ENCODE measurements at places on chromosomes 3 and 15. TPM values are rescaled to one million over a fixed set of nuclear protein-coding genes. Genes with fewer than 3 reads are reported as not detected.
A peak's percentile ranks its signal among the peaks of the same experiment; 100 is the strongest.

DNA sequence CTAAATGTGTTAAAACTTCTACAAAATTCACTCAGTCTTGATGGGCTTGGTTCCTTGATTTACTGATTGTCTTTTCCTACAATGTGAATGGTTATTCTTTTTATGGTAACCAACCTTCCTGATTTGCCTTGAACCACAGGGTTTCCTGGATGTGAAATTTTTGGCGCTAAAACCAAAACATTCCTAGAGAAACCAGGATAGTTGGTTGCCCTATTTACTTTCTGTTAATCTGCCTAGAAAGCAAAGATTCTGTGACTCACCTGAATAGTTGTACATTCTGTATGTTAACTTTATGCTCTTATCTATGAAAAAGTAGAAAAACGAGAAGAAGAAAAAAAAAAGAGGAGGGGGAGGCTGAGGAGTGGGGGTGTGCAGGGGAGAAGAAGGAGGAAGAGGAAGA, 23.2 kb upstream of the RBP2 start:
- DNase-seq = no peak

Gene RHCG
- total RNA-seq = not detected

Gene IL1RAP
- total RNA-seq = 4.1 TPM

DNA sequence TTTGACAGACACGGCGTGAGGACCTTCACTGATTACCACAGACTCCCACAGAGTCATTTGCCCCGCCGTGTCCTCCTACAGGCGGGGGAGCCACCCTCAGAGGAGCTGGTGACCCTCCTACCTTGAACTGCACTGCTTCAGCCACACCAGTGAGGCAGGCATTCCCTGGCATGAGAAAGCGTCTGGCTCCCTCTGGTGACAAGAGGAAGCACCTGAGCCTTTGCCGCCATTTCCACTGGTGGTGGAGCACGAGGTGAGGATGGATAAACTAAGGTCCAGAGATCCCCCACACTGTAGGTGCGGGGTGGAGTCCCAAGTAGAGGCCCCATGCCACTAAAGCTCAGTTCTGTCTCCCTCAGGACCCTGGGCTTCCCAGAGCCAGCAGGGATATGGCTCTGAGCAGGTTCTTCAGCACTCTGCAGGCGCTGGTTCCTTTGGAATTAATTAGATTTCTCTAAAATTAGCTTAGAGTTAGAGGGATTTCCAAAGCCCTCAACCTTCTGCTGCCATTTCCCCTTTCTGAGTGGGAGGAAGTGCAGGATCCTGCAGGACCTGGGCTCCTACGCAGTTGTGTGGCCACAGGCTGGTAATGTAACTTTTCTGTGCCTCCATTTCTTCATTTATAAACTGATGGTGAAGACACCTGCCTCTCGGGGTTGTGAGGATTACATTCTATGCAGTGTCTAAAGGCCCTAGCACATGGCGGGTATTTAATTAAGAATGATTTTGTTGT, 224.0 kb downstream of the SLCO3A1 start:
- DNase-seq = peak; percentile 23

- no peak for DNase-seq
These were observed 155.3 kb downstream of the TBL1XR1 start for GRCh38 chr3:177041730-177042551.

DNA sequence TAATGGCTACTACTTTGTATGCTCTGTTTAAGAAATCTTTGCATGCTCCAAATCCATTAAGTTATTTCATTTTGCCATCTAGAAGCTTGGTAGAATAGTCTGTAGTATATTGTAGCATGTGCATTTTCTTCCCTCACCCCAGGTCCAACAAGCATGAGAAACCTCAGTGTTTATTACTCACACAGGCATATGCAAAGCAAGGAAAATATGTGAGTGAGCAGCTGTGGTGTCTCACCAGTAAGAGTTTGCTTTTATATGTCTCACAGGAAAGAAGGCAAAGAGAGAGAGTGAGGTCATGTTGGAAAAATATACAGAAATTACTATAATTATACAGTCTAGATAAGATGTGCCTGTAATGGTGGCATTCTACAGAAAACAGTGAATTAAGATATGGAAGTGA, 312.5 kb downstream of the C3orf38 start:
- no peak for DNase-seq

DNA sequence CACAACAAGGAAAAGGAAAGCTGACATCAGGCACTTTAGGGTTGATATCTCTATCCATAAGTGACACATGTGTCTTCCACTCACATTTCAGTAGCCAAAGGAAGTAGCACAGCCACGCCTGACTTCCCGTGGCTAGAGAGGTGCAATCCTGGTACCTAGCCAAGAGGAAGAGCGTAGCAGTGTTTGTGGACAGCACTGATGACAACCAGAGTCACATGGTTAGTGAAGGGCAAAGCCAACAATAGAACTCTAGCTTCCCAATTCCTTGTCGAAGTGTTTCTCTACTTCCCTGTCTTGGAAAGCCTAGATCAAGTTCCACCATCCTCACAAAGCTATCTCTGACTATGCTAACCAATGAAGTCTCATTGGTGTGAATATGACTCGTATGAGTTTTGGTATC, 189.2 kb downstream of the RSL24D1 start:
- peak; percentile 47 for DNase-seq

Gene P4HTM
- 90.9 TPM for total RNA-seq

DNA sequence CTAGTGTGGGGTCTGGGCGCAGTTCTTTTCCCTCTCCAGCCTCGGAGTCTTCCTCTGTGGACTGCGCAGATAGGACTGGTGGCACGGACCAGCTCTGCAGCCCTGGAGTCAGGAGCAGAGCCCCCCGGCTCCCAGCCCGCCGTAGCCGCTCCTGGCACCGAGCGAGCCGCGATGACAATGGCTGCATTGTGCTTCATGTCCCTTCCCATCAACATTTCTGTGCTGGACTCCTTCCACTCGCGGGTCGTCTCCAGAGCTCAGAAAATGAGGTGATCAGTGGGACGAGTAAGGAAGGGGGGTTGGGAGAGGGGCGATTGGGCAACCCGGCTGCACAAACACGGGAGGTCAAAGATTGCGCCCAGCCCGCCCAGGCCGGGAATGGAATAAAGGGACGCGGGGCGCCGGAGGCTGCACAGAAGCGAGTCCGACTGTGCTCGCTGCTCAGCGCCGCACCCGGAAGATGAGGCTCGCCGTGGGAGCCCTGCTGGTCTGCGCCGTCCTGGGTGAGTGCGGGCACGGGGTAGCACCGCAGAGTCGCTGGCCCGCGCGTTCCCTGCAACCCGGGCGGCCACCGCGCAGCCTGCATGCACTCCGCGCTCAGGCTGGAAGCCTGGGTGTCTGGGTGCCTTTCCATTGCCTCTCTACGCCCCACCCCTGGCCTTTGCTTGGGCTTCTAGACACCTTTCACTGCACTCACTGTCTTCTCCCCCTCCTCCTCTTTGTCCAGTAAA, at the start of gene TF:
TSS of gene TF (plus strand) at position 413 of the 731 bp plus-strand sequence. CDS start at position 461, 48 bp downstream.
- no peak for DNase-seq

Gene PROS1
- 9.3 TPM for total RNA-seq

- DNase-seq = no peak
These were observed 58.5 kb upstream of the RAP2B start for GRCh38 chr3:153103406-153103945.

DNA sequence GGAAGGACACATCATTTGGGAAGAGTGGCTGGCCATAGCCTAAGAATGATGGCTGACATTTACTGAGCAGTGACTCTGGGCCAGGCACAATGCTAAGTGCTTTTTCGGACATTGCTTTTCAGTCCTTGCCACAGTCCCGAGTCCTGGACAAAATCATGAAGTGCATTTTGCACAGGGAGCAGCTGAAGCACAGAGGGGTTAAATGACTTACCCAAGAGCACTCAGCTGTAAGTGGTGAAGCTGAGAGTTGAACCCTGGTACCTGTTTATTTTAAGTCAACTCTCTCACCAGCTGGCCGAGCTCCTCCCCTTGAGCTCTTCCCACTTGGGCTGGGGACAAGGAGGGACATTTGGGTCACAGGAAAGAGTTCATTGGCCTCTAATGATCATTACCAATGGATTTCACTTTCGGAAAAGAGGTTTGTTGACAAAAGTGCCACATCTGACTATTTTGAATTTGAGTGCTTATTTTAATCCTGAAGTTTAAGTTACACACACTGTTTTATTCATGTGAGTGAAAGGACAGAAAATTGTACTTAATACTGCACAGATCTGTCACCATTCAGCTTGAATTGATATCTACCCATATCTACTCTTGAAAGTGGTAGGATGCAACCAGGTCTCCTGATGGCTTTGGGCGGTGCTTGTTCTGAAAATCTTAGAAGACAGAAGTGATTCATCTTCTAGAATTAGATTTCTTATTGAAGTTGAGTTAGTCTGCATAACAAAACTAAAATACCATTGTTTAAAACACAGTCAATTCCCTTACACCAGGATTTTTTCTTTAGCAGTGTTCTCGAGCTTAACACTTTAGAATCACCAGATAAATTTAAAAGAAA, 368.7 kb upstream of the PROK2 start:
- no peak for DNase-seq

Gene AADACL2
- total RNA-seq = 1.3 TPM

Gene PXK
- total RNA-seq = 73.4 TPM

GRCh38 chr3:72397586-72397985, 450.7 kb downstream of the SHQ1 start:
- DNase-seq = no peak

Gene RPP14
- 9.9 TPM for total RNA-seq

Gene CCDC9B
- total RNA-seq = 14.4 TPM

DNA sequence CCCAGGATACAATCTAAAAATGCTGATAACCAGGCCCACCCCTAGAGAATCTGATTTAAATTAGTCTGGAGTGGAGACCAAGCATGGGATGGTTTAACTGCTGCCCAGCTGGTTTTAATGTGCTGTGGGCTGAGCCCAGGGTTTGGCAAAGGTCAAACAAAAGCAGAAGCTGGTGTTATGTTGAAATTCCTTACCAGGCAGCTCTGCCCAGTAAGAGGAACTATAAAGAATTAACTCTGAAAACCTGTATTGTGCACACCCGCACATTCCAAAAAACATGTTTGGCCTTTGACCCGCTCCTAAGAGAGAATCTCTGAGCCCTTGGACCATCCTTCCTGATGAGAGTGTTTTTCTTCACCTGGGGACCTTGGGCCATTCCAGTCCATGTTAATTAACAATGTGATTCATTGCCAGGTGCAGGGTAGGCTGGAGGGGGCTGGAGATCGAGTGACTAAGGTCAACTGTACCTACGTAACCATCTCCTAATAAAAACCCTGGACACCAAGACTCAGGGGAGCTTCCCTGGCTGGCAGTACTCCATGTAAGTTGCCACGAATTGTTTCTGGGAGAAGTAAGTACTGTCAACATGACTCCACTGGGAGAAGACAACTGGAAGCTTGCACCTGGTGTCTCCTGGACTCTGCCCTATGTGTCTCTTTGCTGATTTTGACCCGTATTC, 10.9 kb downstream of the CCDC13 start:
- DNase-seq = no peak

GRCh38 chr3:188421151-188421821, 267.3 kb downstream of the LPP start:
- no peak for DNase-seq

GRCh38 chr3:114823061-114823460, 324.0 kb downstream of the ZBTB20 start:
- no peak for DNase-seq

DNA sequence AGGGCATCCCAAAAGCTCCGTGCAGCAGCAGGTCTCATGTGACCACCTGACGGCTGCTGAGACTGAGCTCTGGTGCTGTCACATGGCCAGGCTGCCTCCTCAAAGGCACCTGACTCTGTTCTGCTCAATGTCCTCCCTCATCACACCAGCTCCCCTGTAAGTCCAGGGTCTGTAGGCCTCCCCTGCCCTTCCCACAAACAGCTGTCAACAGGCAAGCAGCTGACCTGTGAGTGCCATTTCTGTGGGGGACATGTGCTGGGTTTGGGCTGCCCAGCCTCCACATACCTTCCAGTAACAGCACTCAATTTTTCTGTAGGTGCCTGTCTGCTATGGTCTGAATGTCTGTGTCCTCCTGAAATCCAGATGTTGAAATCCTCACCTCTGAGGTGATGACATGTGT, 11.2 kb downstream of the NUP210 start:
- DNase-seq = no peak

DNA sequence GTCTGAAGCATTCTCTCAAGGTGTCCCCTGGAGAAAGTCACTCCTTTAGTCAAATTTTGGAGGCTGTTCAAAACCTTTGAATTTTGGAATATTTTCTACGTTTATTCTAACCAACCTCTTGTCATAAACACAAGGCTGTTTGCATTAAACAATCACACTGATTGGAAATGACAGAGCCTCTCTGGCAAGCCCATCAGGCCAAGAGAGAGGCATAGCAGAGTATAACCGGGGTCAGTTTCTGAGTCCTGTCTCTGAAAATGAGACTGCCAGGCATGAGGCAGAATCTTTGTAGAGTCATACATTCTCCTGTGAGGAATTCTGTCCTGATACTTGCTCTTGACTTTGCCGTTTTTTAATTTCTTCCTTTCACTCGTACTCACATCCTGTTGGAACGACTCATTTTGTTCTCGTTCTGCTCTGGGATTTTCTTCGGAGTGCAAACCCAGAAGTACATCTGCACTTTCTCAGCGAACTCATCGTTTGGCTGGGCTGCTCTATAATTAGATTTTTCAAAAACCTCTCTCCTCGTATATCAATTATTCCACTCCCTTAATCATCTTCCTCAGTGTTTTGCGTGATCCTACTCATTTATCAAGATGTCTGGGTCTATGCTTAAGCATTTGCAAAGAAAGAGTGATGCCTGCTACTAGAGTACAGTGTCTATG, 114.2 kb downstream of the AGBL1 start:
- DNase-seq = no peak

DNA sequence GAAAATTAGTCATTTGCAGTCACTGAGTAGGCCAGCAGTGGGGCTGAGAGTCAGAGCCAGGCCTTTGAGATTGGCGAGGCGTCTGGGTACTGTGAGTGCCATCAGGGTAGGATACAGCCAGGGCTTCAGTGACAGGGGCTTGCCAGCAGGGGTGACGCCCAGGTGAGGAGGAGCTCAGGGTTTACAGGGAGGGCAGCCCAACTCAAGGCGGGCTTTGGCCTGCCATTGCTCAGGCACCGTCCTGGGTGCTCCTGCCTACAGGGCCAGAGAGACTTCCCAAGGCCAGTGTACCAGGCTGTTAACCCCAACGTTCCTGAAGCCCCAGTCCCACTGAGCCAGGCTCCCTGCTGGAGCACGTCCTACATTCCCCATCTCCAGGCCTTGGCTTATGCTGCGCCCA, 152.0 kb downstream of the FBLN2 start:
- no peak for DNase-seq

GRCh38 chr3:138600100-138600745, 6.2 kb upstream of the CEP70 start:
- DNase-seq = no peak

All from Peyer's patch (tissue), 4 donors.